ENCODE measurements at places on chromosomes 3 and 15.

- no peak for DNase-seq
These were observed 18.2 kb downstream of the C15orf62 start for GRCh38 chr15:40787991-40788390.

- no peak for DNase-seq
These were observed 114.3 kb downstream of the CORO2B start for GRCh38 chr15:68693071-68693470.

GRCh38 chr3:2771193-2771592 lies 339.0 kb downstream of the IL5RA start:
- DNase-seq = no peak

DNA sequence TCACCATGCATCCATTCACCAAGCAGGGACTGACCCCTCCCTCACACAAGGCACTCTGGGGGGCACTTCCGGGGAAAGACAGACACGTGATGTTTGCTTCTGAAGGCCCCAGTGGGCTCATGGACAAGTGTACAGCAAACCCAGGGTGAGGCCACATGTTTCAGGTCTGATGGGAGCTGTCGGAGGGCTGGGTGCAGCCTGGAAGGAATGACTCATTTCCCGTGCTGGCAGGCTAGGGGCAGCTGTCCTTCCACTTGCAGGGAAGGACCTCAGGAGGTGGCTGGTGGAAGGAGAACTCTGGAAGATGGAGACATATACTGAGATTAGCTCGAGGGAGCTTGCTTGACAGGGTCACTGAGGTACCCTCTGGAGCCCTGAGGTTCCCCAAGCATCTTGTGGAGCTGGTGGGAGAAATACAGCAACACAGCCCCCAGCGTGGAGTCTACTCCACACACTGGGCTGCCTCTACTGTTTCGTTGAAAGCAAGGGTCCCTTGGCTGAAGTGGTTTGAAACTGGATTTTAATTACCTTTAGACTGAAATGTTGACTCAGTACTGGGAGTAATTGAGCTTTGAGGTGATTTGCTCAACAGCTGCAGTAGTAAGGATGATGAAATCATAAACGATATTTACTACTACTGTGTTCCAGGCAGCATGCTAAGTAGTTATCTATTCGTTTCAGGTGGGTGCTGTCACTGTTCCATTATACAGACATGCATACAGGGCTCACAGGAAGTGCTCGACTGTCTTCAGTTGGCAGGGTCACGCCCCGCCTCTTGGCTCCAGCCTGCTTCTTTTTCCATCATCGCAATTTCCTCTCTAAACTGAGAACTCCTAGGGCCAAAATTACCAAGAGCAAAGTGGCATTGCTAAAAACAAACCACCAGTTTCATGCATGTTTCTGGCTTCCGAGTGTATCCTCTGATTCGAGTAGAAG lies 230.4 kb downstream of the ADAMTS17 start:
- DNase-seq = no peak

GRCh38 chr3:11568503-11569155 lies 75.1 kb downstream of the VGLL4 start:
- no peak for DNase-seq

GRCh38 chr3:43185274-43185982 lies 79.5 kb upstream of the POMGNT2 start:
- no peak for DNase-seq

GRCh38 chr15:85980946-85981345 lies 98.7 kb upstream of the AGBL1 start:
- no peak for DNase-seq

GRCh38 chr3:187146389-187146788 lies 7.1 kb upstream of the RPL39L start:
- DNase-seq = no peak

Data from left kidney (tissue), 8 donors.